ENCODE measurements at places on chromosomes 12 and 14. TPM values are rescaled to one million over a fixed set of nuclear protein-coding genes. Genes with fewer than 3 reads are reported as not detected.

The CISTR gene
- not detected for polyA plus RNA-seq

- peak; percentile 45 for DNase-seq
Observed at GRCh38 chr12:14239350-14239934, 126.0 kb upstream of the ATF7IP start.

DNA sequence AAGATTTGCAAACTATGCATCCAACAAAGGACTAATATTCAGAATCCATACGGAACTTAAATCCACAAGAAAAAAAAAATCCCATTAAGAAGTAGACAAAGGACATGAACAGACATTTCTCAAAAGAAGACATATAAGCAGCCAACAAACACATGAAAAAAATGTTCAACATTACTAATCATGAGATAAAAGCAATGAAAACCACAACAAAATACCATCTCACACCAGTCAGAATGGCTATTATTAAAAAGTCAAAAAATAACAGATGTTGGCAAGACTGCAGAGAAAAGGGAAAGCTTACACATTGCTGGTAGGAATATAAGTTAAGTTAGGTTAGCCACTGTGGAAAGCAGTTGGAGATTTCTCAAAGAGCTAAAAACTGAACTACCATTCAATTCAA, 16.2 kb downstream of the CDK17 start:
- DNase-seq = no peak

DNA sequence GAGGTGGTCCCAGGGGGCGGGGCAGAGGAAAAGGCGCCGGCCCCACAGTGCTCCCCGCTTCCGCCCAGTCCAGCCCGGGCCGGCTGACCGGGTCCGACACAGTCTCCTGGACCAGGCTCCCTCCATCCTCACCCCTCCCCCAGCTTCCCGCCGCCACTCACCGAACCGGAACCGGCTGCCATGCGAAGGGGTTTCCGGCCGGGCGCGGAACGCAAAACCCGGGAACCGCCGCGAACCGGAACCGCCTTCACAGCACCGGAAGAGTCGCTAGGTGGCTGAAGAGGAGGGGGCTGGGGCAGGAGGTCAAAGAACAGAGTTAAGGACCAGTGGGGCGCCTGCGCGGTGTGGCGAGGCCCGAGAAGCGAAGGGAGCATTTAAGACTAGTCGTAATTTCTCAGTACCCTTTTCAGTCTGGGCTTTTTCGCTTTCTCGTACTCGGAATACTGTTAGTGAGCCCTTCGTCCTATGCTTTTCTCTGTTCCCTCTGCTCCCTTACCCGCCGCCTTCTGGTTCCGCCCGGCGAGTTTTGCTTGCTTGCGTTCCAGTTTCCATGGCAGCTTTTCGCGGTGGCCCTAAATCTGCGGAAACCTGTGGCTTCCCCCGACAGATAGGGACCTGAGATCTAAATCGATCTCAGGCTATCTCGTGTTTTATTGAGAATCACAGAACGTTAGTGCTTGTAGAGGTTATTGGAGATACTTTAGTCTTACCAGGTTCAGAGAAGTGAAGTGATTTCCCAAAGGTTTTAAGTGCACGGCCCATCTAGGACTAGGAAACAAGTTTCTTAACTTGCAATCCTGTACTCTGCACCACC, at the start of gene SENP1:
TSS of gene SENP1 (minus strand) at position 213 of the 814 bp plus-strand sequence. CDS start 4,607 bp downstream, outside the sequence.
- peak; percentile 90 for DNase-seq

DNA sequence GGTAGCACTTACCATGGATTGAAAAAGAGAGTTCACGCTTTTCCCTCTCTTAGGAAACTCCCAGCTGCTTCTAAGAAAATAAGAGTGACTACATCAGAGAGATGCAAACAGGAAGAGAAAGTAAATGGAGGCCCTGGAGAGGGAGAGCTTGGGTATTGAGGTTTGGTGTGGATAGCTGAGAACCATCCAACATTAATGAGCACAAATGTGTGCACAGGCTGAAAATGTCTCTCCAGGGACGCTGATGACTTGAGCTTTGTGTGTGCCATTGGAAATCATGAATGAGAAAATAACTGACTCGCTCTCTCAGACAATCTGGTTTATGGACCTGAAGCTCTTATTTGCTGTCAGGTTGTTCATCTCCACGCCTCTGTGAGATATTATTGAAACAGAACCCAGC, 318.8 kb downstream of the NRXN3 start:
- no peak for DNase-seq

- DNase-seq = no peak
Observed at GRCh38 chr14:57751400-57751799, 114.5 kb downstream of the SLC35F4 start.

The OR4K15 gene
- not detected for polyA plus RNA-seq

- no peak for DNase-seq
Observed at GRCh38 chr12:58270966-58271705, 329.8 kb downstream of the ATP23 start.

The POTEM gene
- polyA plus RNA-seq = 0.25 TPM

DNA sequence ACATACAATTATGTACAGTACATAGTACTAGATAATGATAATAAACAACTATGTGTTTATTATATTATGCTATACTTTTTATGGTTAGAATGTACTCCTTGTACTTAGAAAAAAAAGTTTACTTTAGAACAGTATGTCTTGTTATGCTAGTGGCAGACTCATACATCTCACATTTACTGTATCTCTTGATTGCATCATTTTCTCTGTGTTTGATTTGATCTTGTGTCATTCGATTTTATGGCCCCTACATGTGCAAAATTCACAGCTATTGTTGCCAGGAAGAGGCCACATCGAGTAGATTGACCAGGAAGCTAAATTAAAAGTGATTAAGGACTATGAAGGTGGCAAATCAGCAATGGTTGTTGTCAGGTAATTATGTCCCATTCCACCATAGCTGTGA, 153.0 kb downstream of the PCNX1 start:
- DNase-seq = no peak

DNA sequence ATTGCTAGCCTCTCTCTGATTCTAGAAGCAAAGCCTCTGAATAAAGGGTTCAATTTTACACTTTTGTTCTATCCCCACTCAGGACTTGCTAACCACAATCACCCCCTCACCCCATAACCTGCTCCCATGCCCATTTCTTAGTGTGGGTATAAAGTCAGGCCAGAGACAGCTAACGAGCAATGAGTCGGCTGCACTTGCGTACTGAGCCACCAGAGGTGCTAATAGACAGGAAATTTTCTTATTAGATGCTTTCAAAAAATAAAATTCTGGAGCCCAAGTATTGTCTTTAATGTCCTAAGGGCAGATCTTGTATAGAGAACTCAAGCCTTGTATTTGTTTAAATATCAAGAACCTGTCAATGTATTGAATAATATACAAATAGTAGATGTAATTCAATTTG, 256.9 kb downstream of the SYT1 start:
- peak; percentile 19 for DNase-seq

- no peak for DNase-seq
Observed at GRCh38 chr12:47237751-47238211, 158.0 kb upstream of the AMIGO2 start.

GRCh38 chr14:37091651-37092050, 80.8 kb downstream of the SLC25A21 start:
- DNase-seq = no peak

DNA sequence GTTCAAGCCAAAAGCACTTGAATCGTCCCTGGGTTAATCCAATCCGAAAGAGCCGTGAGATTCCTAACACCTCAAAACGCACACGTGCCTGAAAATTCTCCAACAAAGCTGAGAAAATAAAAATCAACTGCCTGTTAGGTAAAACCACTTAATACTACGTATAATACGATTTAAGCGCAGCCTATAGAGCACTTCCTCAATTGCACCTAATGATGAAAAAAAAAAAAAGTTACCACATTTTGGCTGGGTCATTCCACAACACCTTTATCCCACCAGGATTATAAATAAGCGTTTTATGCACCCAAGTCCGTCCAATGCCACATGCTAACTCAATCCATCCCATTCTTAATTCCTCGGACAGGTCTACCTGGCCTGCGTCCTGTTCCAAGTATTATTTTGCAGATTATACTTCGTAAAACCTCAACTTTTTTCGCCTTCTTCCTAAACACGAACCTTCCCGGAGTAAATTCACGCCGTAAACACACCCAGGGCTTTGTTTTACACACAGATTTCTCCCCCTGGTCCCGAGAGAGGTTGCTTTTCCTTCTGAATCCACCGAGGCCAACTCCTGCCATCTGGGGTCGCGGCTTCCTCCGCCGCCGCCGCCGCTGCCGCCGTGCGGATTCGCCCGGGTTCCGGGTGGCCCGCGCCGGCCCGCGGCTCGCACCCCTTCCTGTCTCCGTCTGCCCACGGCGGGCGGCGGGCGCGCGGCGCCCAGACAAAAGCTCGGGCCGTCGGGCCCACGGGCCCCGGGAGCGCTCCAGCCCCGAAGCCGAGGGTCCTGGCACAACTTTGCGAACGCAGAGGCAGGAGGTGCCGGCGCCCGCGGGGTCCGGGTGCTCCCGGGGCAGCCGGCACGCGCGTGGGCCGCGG, 66.2 kb downstream of the RNF34 start:
- DNase-seq = peak; percentile 75

The CRIP2 gene
- 335 TPM for polyA plus RNA-seq

The DDHD1 gene
- 2.6 TPM for polyA plus RNA-seq

GRCh38 chr14:48628870-48629269, 953.5 kb upstream of the MDGA2 start:
- no peak for DNase-seq

DNA sequence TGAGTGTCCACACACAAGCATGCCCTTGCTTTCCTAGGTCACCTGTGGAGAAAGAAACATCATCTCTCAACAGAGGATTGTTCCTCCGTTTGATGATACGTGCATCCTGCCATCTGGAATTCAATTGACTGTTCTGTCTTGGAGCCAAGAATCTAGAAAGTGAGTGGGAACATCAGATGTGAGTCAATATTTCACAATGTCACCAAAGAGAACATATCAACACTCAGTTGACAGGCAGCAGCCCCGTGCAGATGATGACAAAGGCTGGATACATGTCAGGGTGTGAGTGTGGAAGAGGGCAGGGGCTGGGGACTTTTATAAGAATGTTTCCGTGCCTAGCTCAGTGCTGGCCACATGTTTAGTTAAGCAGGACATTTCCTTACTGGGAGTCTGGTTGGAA, 76.1 kb downstream of the TBC1D30 start:
- DNase-seq = no peak

DNA sequence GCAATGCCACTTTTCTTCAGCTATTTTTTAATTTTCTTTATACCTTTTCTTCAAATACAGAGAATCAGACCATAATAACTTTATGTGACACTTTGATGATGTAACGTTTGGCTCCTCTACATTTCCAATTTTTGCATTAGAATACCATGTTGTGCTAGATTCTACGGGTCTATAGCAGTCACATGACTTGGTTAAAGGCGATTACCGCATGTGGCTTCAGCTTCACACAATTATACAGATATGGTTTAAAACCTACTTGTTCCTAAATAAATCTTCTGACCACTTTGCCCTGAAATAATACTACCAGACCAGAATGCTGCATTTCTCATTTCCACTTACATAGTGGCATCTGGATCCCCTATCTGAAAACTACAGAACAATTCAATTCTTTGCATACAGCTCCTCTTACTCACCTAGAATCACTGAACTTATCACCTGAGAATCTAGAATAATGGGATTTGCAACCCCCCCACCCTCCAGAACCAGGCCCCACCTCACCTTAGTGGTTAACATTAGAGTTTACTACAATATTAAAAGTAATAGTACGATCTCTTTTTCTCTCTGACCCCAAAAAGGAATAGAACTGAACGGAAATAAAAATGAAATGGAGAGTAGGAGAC, 1.3 kb downstream of the MAX start:
- DNase-seq = no peak

- DNase-seq = no peak
Observed at GRCh38 chr12:101015044-101015443, 195.0 kb downstream of the SLC5A8 start.
